ENCODE measurements at places on chromosomes 3 and 15.

DNA sequence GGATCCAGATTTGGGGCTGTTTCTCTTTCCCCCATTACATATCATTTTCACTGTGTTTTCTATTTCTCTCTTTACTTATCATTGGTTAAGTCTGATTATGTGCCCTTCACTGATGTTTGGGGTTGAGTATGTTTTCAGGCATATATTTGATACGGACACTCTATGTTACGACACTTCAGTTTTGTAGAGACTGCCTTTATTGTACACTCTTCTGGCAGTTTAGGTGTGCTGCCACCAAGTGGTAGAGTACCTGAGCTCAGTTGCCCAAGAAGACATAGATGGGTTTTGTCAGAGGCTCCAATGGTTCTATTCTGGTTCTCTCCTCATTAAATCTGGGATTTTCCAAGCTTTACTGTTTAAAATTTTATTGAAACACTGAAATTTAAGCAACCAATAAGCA is 255.0 kb upstream of the ROPN1 start:
- DNase-seq = peak; percentile 37

GRCh38 chr3:176971613-176972174 is 225.6 kb downstream of the TBL1XR1 start:
- no peak for DNase-seq

GRCh38 chr3:12188681-12189287 is 30.1 kb upstream of the TIMP4 start:
- no peak for DNase-seq

- DNase-seq = no peak
These were observed 57.4 kb upstream of the ST3GAL6 start for GRCh38 chr3:98705694-98706093.

DNA sequence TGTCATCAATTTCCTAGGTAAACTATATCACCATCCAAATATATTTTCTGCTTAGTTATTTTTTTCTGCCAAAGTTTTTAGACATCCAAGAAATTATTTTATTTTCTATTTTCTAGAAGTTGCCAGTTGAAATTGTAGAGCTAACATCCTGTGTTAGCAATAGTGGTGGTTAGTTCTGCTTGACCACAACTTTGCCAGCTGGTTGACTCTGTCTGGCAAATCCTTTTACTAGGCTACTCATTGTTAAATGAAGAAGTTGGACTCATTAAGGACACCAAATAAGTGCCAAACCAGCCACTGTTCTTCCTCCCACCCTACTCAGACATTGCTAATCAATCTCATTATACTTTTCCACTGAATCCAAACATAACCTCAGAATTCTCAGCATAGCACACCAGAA is 15.4 kb upstream of the CRBN start:
- DNase-seq = no peak

GRCh38 chr3:122064326-122064725 is 9.2 kb downstream of the CD86 start:
- DNase-seq = no peak

DNA sequence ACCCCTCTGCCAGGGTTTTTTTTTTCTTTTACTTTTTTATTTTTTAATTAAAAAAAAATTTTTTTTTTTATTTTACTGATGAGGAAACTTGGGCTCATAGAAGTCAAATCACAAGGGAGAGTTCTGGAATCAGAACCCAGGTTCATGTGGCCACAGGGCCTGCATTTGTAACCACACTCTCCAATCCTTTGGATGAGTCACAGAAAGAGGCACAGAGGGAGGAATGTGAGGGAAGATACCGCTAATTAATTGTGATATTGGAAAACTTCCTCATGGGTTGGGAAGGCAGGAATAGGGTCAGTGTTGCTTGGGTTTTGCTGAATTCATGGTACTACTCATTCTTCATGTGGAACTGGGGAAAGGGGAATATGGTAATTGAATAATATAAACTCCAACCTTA is 132.9 kb upstream of the SLC6A11 start:
- no peak for DNase-seq

DNA sequence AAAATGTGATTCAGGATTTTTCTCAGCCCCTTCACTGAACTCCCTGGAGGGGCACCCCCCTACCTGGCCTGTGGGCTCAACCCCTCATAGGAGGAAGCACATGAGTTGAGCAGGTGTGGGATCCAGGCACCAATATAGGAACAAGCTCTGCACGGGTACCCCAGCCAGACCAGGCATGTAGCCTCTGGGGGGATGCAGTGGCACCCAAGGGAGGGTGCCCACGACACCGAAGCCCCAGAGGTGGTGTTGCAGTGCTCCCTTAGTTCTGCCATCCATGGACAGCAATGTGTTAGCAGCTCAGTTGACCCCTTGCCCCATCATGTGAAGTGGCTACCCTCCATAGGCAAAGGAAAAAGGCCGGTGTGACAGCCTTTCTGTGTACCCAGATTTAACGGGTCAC is 30.9 kb upstream of the BCHE start:
- DNase-seq = no peak

DNA sequence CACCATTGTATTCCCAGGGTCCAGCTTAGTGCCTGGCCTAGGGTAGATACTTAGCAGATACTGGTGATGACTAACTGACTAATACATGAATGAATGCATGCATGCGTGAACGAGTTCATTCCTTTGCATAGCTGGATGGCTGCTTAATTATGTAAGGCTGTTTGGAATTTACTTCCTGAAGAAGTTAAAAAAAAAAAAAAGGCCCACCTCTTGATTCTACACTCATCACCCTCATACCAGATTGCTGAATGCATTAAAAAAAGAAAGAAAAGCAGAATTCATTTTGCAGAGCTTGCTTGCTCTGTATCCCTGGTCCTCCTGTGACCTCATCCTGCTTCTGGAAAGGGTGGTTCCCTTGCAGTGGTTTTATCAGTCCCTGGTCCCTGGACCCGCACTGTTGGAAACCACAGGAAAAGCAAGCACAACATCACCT is 277.6 kb upstream of the CFAP20DC start:
- DNase-seq = no peak

GRCh38 chr3:8964436-8965370 is 1.4 kb upstream of the RAD18 start:
- DNase-seq = no peak

- DNase-seq = peak; percentile 27
These were observed 46.9 kb downstream of the NR1D2 start for GRCh38 chr3:23991683-23992628.

- no peak for DNase-seq
These were observed 26.5 kb downstream of the IGSF10 start for GRCh38 chr3:151434151-151434890.

DNA sequence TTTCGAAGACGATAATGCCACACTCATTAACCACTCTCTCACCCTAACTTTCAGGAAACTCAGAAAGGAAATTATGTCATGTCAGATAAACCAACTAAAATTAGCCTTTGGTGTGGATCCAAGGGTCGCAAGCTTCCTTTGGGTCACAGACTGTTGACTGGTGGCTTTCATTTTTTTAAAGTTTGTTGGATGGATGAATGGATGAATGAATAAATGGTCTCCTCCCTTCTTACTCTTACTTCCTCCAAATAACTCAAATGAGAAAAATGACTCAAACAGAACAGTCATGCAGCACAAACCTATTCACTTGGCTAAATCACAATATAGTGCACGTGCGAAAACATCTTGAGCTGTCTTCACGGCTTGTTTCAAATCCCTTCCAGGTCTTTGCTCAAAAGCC is 82.9 kb upstream of the HACD2 start:
- DNase-seq = no peak

GRCh38 chr3:99549957-99550603 is 88.3 kb upstream of the COL8A1 start:
- DNase-seq = no peak

DNA sequence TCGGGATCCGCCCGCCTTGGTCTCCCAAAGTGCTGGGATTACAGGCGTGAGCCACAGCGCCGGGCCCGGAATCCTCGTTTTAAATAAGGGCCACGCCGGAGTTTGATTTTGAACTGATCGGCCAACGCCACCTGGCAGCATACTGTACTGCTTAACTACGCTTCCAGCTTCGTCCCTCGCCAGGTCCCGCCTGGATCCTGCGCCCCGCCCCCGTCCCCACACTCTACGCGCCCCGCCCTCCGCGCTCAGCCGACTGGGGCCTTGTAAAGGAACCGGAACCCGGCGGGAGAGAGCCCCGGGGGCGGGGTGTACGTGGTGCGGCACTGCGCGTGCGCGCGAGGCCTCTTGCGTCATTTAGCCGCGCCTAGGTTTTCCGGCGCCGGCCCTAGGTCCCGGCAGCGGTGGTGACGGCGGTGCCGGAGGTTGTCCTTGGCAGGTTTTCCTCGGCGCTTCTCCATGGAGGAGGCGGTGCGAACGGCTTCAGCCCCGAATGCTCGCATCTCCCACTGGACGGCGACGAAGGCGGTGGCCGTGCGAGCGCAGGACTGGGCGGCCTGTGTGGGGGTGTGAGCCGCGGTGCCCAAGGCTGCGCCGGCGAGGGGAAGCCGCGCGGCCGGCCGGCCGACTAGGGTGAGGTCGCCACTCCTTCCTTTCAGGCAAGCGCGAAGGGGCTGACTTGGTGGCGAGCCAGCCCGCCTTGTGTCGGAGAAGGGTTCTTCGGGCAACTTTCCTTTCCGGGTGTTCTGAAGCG is at the start of gene NIPA2:
TSS of gene NIPA2 (plus strand) at position 375 of the 751 bp plus-strand sequence. CDS start 13,066 bp downstream, outside the sequence.
- DNase-seq = peak; percentile 98

DNA sequence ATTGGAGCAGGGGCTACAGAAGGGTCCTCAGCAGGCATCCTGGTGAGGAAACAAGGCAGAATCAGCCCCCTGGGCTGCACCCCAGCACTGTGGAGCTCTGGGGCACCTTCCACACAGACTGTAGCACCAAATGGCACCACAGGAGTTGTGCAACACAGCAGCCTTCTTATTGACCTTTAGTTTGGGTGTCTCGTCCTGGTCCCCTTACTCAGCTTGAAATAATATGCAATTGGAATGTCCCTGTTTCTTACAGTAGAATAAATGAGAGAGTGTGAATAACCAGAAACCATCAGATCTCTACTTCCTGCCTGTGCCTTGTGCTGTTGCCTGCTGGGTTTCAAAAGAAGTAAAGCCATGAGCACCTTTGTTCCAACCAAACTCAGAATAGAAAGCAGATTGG is 44.5 kb downstream of the RPLP1 start:
- DNase-seq = no peak

DNA sequence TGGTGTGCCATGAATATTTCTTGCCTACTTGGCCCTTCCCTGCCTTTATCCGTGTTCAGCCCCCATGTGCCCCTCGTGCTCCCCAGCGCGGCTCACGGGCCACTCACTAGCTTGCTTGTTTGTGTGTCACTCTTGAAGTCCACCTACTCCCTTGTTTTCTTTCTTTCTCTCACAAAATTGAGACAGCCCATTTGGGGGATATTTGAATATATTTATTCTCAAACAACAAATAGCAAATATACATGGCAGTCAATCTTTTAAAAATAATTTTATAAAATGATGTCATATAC is 82.2 kb downstream of the PLXNA1 start:
- no peak for DNase-seq
